Sigmoid colon (tissue), 7 donors: ENCODE measurements at places on chromosomes 12 and 14. TPM values are rescaled to one million over a fixed set of nuclear protein-coding genes. Genes with fewer than 3 reads are reported as not detected.

Gene DTX1
- 2.8 TPM for total RNA-seq

Gene NGB
- 9.4 TPM for total RNA-seq

Gene TAS2R14
- total RNA-seq, result 6.9 TPM

Gene CDH24
- 2.1 TPM for total RNA-seq

Gene SLC16A7
- 38.8 TPM for total RNA-seq

Gene IL26
- not detected for total RNA-seq

Gene NT5DC3
- total RNA-seq, result 254 TPM

Gene SDS
- not detected for total RNA-seq

Gene ACVRL1
- 77.8 TPM for total RNA-seq
